ENCODE measurements at places on chromosomes 4 and X.

GRCh38 chrX:139825618-139826017, 107.2 kb downstream of the ATP11C start:
- DNase-seq, result no peak

DNA sequence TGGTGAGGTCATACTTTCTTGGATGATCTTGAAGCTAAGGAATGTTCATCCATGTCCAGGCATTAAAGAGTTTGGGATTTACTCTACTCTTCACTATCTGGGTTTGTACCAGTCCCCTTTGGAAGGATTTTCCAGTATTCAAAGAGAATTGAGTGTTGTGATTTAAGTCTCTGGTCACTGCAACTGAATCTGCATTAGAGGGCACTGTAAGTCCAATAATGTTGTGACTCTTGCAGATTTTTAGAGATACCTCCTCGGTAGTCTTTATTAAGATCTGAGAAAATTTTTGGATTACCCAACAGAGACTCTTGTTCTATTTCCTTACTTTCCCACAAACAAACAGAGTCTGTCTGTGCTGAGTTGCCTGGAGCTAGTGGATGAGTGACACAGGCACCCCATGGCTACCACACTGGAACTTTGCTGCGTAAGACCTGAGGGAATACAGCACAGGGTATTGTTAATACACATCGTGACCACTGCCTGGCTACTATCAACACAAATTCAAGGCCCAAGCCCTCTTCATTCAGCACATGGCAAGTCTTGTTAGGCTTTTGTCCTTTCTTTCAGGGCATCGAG, 357.1 kb upstream of the KLHL4 start:
- no peak for DNase-seq

GRCh38 chr4:29009908-29010307, 1710.3 kb upstream of the PCDH7 start:
- no peak for DNase-seq

DNA sequence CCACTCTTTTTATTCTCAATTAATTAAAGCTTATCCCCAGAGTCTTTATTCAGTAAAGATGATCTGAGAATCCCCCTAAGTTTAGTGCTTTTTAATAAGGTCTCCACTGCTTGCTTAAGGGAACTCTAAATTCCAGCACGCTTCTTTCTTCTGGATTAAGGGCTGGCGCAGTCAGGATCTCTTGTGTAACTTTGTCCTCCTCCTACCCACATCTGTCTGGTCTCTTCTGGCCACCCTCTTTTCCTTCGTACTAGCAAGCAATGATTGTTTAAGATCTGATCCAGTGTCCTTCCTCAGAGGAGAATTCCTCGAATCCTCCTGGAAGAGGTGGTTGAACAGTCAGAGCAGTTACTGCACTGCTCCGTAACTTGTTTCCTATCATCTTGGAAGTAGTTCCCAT, 14.0 kb upstream of the PAQR3 start:
- no peak for DNase-seq

- no peak for DNase-seq
Observed at GRCh38 chrX:77087529-77088169, 359.5 kb upstream of the FGF16 start.

GRCh38 chrX:87728024-87728423, 210.4 kb downstream of the KLHL4 start:
- DNase-seq, result no peak

- DNase-seq, result no peak
Observed at GRCh38 chr4:184807797-184808712, 17.7 kb downstream of the ACSL1 start.

- DNase-seq, result no peak
Observed at GRCh38 chrX:567891-568290, 62.7 kb upstream of the SHOX start.

DNA sequence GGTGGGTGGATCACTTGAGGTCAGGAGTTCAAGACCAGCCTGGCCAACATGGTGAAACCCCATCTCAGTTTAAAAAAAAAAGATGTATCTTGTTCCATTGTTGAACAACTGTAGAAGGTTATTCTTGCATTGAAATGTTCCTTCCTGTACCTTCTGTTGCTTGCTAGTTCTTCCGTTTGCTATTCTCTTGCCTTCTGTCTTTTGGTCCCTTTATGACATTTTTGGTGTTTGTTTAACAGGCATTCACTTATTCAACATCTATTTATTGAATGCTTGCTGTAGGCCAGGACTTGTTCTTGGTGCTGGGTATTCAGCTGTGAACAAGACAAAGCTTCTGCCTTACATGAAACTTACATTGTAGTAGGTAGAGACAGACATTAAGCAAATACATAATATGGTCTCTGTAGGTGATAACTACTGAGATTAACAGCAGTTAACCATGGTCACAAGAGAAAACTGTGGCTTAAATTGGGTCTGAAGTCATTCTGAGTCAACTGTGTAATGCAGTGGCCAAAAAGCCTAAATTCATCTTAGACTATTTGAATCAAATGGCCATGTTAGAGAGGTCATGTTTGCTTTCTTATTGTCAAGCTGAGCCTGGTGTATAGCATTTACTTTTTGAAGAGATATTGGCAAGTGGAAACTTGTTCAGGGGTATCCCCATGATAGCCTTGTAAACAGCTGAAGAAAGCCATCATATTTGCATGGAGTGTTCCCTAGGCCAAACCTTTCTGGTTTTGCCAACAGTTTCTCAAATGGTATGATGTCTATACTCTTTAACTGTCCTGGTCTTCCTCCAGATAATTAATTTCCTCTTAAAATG, 35.6 kb downstream of the GAB1 start:
- DNase-seq, result no peak

DNA sequence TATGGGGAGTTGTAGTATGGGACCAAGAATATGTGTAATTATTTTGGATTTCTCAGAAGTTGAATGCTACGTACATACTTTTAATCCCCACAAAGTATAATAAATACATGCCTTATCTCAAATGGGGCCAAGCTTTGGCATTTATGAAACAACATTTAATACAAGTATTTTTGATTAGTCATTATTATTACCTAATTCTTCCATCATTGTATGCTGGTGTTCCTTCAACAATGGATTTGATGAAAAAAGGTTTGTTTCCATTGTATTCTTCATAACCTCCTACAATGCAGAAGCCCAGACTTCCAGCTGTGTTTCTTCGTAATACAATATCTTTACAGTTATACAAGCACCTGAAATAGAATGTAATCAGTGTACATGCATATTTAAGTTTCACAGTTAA, 83.8 kb downstream of the FIP1L1 start:
- no peak for DNase-seq

DNA sequence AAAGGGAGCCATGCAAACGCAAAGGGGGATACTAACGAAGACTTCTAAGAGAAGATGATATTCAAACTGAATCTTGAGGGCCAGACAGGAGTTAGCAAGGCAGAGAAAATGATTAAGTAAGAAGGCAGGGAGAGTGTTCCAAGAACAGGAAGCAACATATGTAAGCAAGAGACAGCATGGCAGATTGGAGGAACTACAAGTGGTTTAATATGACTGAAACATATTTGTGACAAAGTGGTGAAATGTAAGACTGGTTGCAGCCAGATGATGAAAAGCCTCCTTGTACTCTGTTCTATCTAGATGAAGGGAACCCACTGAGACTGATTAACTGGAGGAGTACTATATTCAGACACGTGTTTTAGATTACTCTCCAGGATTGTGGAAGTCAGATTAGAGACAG, 116.6 kb upstream of the DIAPH2 start:
- DNase-seq, result no peak

DNA sequence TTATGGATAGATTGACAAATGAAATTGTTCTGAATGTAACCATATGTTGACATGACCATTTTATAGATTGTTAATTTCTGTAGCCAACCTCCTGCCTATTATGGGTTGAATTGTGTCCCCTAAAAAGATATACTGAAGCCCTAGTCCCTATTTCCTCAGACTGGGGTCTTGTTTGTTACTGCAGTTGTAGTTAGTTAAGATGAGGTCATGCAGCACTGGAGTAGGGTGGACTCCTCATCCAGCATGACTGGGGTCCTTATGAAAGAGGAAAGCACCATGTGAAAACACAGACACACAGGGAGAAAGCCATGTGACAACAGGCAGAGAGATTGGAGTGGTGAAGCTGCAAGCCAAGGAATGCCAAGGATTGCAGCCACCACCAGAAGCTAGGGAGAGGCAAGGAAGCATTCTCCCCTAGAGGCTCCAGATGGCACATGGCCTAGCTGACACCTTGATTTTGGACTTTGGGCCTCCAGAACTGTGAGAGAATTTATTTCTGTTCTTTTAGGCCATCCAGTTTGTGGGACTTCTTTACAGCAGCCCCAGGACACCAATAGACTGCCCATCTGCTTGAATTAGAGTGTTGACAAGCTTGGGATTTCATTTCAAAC, 14.0 kb downstream of the MTM1 start:
- DNase-seq, result no peak

DNA sequence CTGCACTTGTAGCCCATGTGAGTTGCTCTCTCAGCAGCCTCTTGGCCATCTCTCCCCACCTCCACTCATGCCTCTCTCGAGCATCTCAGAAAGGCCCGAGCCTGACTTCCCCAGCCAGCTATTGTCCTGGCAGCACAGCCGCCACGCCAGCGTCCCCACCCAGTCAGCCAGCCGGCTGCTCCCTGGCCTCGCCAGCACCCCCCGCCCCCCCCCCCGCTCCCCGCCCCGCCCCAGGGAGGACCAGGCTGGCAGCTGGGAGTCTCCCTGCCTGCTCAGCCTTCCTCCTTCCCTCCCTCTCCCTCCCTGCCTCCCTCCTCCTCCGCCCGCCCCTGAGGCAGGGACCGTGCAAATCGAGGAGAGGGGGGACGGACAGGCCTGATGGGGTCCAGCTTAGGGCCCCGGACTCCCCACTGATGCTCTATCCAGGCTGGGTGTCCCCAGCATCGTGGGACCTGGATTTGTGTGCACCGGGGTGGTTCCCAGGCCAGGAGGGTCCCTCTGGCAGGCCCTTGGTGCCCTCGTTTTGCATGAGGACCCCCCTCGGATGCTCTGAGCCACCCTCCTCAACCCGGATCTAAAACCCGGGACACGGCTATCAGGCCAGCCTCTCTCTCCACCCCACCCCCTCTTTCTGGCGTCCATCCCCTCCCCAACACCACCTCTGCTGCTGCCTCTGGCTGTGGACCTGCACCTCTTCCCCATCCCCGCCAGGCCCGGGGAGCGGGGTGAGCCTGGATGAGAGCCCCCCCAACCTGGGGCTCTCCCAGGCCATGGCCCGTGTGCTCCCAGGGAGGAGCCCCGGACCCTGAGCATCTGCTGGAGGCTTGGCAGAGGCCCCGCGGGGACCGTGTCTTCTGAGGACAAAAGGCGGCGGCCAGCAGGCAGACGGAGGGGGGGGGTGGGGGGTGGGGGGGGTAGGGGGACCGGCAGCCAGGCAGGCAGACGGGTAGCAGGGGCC, at the start of gene GPR173:
GPR173 (plus strand) TSS at position 621 of the 958 bp plus-strand sequence. CDS start 27,833 bp downstream, outside the sequence.
- no peak for DNase-seq

GRCh38 chr4:169774466-169775445, 17.0 kb upstream of the HPF1 start:
- no peak for DNase-seq

DNA sequence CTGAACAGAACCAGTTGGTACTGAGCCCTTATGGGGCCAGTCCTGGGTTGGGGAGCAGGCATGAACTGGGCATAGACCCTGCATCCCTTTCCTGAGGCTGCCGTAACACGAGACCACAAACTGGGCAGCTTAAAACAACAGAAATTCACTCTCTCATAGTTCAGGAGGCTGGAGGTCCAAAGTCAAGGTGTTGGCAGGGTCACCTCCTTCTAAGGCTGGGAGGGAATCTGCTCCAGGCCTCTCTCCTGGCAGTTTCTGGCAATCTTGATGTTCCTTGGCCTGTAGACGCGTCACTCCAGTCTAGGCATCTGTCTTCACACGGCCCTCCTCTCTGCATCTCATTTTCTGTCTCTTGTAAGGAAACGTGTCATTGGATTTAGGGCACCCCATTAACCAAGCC, 19.8 kb upstream of the SORCS2 start:
- DNase-seq, result no peak

GRCh38 chr4:4216648-4217047, 10.1 kb downstream of the OTOP1 start:
- no peak for DNase-seq

GRCh38 chr4:71978210-71978835, 53.5 kb upstream of the NPFFR2 start:
- DNase-seq, result no peak

DNA sequence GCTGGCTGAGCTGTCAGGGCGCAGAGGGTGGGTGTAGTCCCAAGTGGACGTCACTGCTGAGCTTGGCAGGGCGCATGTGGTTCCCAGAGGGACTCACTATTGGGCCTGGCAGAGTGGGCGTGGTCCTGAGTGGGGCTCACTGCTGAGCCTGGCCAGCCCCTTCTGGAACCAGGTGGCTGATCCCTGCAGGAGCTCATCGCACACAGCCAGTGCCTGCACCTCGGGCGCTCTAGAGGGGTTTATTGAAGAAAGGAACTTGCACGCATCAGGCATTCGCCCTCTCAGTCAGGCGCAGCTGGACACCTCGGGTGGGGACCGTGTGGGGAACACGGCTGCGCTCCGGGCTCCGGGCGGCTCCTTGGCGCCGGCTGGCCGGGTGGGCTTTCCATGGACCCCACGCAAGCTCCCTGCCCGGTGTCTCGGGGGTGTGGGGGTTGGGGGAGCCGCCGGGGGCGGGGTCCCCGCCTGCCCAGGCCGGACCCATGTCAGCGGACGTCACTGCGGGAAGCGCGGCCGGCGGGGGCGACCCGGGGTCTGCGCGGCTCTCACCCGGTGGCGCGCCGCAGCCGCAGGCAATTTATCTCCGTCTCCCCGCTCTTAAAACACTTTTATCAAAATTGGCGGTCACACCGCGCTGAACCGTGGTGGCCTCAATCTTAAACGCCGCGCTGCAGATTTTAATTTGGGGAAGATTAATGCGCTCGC, 65.4 kb upstream of the NKX1-1 start:
- no peak for DNase-seq

- DNase-seq, result no peak
Observed at GRCh38 chrX:1153940-1154339, 58.5 kb downstream of the CRLF2 start.

- DNase-seq, result no peak
Observed at GRCh38 chr4:123821861-123822260, 425.3 kb downstream of the SPRY1 start.

GRCh38 chrX:96538104-96538725, 146.4 kb upstream of the DIAPH2 start:
- DNase-seq, result no peak

GRCh38 chr4:78551420-78552351, at the start of gene ANXA3:
Gene ANXA3 (plus strand): TSS chr4:78551770. CDS start chr4:78554474, 2,704 bp downstream.
- no peak for DNase-seq

DNA sequence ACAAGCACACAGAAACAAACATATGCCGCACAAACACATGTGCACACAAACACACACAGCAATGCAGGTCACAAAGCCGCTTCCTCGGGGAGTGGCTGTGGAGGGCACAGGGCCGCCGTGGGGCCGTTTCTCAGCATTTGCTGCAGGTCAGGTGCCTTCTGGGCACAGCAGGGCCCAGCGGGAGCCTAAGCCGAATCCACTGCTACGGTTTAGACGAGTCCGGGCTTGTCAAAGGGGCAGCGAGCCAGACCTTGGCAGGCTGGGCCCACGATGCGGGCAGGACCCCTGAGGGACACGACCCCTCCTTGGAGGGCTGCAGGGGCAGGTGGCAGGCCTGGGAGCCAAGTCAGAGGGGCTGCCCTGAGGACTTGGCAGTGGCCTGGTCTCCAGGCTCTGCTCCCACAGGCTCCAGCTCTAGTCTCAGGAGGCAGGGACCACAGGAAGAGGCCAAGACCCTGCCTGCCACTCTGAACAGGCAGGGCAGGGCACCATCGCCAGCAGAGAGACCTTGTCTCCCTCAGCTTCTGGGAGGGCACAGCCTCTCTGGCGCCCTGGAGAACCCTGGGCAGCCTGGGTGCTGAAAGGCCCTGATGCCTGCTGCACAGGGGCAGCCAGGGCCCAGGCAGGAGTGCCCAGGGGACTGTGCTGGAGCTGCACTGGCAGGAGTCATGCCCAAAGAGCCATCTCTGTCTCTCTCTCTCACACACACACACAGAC, 5.5 kb upstream of the ATP2B3 start:
- no peak for DNase-seq

- DNase-seq, result peak; percentile 31
Observed at GRCh38 chr4:98908703-98909262, 20.1 kb downstream of the EIF4E start.
